ENCODE measurements at places on chromosomes 4 and X. TPM values are rescaled to one million over a fixed set of nuclear protein-coding genes. Genes with fewer than 3 reads are reported as not detected.

Gene NAP1L2
- 0.06 TPM for total RNA-seq

Gene BANK1
- not detected for total RNA-seq

Gene NDUFC1
- total RNA-seq, result 68.5 TPM

Gene CFI
- total RNA-seq, result 6.1 TPM

Gene LIAS
- total RNA-seq, result 8.2 TPM

Gene INPP4B
- total RNA-seq, result 0.69 TPM

Gene EXOC1L
- total RNA-seq, result not detected

Gene SPATA18
- total RNA-seq, result 0.11 TPM

Gene CYTL1
- 0.76 TPM for total RNA-seq

Gene TCEAL7
- total RNA-seq, result not detected

Gene KLHL8
- total RNA-seq, result 16.0 TPM

DNA sequence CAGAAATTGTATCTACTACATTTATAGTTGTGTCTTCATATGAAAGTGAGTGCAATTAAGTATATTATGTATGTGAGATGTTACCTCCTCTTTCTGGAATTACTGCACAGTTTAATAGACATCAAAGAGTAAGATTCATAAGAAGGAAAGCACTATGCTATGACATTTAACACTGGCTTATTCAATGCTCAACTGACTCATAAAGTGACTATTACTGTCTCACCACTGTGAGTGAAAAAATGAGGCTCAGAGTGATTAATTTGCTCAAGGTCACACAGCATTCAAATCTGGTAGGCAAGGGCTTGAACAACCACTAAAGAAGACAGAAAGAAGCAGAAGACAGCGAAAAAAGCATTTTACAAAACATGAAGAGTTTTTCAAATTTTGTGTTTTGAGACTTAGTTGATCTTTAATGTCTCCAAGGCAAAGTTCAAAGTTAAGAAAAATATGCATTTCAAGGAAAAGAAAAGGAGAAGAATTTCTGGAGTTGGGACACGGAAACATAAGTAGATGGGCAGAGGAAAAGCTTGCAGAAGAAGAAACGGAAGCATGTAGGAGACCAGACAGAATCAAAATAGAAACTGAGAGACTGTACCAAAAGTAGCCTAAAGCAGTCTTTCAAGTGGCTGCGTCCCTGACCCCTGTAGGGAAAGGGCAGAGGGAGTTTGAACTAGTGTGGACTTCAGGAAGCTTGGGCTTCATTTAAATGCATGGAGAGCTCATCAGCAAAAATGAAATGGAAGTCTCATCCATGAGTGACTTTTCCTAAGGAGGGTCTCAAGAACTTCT is 66.3 kb downstream of the KCNIP4 start:
- DNase-seq, result no peak

- DNase-seq, result no peak
Observed at GRCh38 chr4:76156635-76157034, 8.4 kb upstream of the NUP54 start.

GRCh38 chr4:121227341-121227792 is 63.2 kb upstream of the TNIP3 start:
- DNase-seq, result no peak

GRCh38 chr4:28788929-28789490 is 1928.4 kb downstream of the STIM2 start:
- no peak for DNase-seq

- DNase-seq, result no peak
Observed at GRCh38 chr4:42562016-42562415, 94.9 kb downstream of the ATP8A1 start.

DNA sequence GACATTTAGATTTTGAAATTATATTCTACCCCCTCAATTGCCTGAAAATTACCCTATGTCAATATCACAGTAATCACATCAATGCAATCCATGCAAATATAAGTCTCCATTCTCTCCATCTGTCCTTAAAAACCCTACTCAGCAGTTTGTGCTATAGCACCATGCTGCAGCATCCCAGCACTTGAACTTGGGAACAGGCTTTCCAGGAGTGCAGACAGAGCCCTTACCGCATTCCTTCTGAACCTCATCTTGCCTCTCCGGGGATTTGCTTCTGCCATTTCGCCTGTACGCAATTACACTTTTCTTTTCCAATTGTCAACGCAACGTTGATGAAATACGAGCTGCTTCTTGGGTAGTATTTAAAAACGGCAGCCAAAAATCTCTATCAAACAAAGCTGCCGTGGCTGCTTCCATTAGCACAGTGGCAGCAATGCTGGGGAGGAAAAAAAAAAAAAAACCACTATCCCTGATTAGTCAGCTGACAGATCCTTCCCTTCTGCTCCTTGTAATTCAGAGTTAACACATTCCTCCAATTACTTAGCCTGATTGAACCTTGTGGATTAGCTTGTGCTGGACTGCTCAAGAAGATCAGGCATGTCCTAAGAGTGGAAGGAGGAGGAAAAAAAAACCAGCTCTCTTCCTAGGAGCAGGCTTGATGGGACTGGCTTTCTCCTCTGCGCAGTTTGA is 65.6 kb downstream of the MCF2 start:
- DNase-seq, result no peak

DNA sequence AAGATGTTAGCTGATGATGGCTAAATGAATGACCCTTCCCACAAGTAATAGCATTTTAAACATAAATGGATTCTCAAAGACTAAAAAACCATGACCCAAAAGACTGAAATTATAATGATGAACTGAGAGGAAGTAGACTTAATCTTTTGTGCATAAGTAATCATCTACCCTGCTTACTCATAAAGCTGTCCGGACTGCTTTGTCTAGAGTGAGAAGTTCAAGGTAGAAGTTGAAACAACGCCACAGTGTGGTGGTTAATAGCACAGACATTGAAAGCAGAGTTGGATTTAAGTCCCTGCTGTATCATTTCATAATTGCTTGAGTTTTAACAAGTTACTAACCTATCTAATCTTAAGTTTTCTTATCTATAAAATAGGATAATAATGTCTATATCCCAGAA is 346.6 kb downstream of the CENPC start:
- peak; percentile 21 for DNase-seq

- DNase-seq, result no peak
Observed at GRCh38 chrX:118669435-118669834, 58.0 kb upstream of the IL13RA1 start.

DNA sequence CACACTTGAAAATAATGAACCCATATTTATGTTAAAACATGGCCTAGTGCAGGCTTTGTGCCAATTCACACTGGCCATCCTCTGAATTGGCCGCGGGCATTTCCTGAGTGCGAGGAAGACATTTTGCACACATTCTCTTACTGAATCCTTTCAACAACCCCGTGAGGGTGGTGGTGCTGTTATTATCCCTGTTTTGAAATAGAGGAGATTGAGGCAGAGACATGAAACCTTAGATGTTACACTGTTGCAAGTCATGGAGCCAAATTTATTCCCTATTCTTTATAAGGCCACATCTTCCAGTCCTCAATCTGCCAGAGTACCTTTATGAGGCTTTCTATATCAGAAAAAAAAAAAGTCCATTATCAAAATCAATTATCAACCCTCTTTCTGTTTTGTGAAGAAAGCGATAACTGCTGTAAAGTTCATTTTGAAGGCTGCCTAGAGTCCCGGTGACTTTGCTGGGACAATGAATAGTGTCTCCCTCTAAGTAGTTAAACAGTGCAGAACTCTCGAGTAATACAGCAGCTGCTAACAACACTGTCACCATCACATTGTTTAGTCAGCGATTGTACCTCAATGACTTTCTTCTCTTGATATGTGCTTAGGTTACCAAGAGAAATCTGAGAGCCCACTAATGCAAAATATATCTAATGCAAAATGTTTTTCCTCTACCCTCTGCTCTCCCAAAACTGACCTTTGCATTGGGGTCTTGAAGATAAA is 242.3 kb upstream of the PPARGC1A start:
- no peak for DNase-seq

- DNase-seq, result no peak
Observed at GRCh38 chr4:75327804-75328512, 186.2 kb downstream of the RCHY1 start.

DNA sequence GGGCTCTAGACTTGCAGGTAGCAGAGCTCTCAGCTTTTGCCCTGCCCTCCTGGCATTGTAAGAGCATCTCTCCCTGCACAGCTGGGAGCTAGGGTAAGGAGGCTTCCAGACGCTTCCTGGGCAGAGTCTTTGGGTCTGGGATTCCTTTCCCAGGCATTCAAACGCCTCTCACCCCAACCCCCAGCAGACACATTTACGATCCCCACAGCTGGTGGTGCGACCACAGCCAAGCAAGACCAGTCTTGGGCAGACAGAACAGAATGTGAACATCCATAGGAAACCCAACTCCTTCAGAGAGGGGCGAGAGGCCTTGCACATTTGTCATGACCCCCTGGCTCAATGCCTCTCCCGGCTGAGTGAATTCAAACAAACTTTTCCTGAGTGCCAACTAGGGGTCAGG is 38.1 kb upstream of the CD99L2 start:
- no peak for DNase-seq

GRCh38 chr4:180437601-180438000 is 1805.6 kb upstream of the TENM3 start:
- no peak for DNase-seq

- DNase-seq, result peak; percentile 94
Observed at GRCh38 chr4:53688186-53688790, 97.0 kb upstream of the LNX1 start.

GRCh38 chr4:168699224-168699878 is 202.5 kb downstream of the PALLD start:
- no peak for DNase-seq

- DNase-seq, result no peak
Observed at GRCh38 chr4:116328261-116328860, 757.0 kb downstream of the TRAM1L1 start.

- DNase-seq, result no peak
Observed at GRCh38 chrX:148537556-148538182, 37.3 kb downstream of the AFF2 start.

DNA sequence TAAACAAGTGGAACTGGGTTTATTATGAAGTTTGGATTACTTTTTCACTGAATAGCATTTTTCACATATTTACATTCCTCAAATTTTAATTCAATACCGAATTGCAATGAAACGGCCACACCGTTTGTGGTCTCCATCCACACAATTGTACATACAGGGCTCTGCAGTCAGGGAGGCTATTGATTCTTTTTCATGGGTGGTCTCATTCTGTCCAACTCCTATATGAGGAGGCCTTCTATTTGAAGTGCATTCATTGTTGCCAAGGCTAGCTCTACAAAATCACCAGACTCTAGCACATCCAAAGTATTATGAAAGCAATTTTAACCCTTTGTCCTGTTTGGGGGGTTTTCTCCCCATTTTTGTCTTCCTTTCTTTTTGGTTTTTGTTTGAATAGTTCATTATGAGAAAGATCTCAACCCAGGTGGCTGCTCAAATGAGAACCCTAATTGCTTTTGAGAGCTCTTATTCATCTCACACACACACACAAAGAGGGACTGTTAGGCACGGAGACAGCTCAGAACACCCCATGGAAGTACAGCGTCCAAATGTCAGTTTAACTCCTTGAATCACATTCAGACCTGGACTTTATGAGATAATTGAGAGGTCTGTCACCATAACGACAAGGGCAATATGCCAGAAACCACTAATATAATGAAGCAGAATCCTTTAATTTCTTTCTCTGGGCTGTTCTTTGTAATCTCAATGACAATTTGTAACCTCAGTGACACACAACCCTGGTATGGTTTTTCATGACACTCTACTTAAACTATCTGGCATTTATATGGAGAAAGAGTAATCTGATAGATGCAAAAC is 79.4 kb downstream of the NLGN4X start:
- DNase-seq, result peak; percentile 39

GRCh38 chrX:13252726-13253125 is 67.1 kb downstream of the ATXN3L start:
- DNase-seq, result no peak

GRCh38 chr4:20883231-20883630 is 183.0 kb downstream of the PACRGL start:
- DNase-seq, result no peak

GRCh38 chrX:132810964-132811712 is 147.3 kb downstream of the HS6ST2 start:
- DNase-seq, result no peak

DNA sequence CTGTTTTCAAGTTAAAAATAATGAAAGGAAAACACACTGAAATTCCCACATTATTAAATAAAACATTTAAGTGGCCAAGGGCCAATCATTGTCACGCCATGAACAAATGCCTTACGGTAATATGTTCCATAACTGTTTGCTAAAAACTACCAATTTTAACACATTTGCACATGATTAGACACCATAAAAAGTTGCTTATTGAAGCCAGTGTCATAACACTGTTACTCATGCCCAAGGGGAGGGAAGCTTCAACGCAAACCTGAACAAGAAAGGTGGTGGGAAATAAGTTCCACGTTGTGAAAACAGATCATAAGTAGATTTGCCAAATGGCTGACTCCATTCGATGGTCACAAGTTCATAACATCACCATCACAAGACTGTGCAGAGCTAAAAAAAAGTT is 739.3 kb upstream of the FAM241A start:
- no peak for DNase-seq

DNA sequence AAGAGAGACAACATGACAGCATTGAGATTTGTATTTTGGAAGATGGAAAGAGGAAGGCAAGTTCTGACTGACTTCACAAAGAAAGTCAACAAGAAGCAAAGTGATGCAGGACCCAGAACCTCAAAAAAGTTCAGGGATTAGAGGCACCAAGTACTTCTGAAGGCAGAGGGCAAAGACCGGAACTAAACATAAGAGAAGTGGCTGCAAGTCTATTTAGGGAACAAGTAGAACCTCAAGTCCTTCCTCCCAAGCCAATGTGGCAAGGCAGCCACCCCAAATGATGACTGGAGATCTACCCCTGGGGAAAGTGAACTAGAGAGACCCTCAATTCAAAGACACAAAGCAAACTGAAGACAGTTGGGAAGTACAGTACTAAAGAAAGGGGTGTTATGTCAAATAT is 46.6 kb downstream of the SLC39A8 start:
- no peak for DNase-seq

GRCh38 chr4:2651998-2652397 is 104.1 kb downstream of the TNIP2 start:
- DNase-seq, result peak; percentile 4

DNA sequence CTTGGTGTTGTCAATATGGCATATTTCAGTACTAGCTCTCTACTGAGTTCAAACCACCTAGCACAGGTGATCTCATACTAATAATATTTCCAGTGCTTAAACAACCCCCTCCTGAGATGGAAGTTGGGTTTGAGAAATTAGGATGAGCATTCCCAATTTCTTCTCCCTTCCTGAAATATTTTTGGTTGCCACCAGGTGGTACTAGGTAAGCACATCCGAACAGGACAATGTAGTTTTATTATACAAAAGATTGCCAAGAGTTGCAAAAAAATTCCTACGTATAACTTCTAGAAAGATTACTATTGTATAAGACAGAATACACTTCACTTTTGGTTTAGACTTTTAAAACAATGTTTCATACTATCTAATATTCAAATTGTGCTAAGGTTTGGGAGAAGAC is 484.5 kb downstream of the PACRGL start:
- no peak for DNase-seq

Measured in SJSA1 (cell line).